ENCODE measurements at places on chromosomes 7 and 10.
A peak's percentile ranks its signal among the peaks of the same experiment; 100 is the strongest.

DNA sequence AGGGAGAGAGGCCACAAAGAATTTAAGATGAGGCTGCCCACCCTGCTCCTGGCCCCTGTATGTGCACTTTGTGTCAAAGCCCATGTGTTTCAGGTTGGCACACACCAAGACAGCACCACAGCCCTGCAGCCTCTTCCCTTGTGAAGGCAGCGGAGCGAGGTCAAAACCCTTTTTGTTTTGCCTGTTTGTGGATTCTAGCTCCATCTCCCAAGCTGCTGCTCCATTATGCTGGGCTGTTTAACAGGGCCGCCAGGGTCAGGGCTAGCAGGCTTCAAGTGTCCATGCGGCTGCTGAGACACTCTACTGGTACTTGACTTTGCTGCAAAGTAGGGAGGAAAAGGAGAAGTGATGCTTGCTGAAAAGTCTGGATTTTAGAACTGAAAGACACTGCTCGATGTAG, 142.3 kb upstream of the EFCAB10 start:
- DNase-seq, result peak; percentile 89

GRCh38 chr7:114924038-114924712, 2.3 kb downstream of the MDFIC start:
- DNase-seq, result no peak

GRCh38 chr10:130018730-130019185, 54.7 kb upstream of the EBF3 start:
- DNase-seq, result no peak

GRCh38 chr10:121324678-121325213, 273.5 kb downstream of the FGFR2 start:
- no peak for DNase-seq

DNA sequence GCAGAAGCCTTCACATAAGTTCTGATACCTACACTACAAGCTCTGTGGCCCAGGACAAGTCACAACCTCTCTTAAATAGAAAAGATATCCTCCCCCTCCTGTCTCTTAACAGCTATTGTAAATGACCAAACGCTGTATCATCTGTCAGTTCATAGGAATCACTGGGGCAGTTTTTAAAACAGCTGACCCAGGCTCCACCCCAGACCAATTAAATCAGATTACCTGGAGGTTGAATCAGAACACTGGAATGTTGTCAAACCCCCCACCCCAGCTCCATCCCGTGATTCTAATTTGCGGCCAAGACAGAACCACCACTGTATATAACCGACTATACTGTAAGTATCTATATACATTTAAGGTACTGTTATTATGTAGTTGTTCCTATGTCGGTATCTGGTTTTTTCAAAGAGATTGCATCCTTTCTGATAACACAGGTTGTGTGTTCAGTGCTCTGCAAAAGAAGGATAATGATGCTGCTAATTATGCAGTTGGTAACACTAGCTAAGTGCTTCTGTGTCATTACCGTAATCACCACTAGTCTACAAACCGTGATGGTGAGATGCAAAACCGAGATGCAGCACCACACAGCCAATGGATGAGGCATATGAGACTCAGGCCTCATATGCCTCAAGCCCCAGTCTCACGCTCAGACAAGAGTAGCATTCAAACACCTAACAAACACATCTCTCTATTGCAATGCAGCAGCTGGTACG, 47.4 kb downstream of the TNS3 start:
- DNase-seq, result no peak

DNA sequence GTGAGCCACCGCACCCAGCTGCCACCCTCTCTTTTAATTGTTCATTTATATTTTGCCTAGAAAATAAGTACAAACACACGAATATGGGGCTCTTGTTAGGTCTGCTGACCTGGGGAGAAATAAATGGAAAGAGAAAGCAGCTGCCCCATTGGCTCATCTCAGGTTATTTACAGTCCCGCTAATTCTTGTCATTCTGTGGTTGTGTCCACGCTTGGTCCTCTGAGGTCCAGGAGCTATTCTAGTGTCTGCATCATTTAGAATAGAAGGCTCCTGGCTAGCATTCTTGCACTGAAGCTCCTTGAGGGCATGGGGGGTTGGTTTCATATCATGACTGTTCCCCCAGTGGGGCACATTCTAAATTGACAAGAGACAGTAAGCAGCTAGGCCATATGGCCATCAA, 128.5 kb downstream of the TACC2 start:
- no peak for DNase-seq

DNA sequence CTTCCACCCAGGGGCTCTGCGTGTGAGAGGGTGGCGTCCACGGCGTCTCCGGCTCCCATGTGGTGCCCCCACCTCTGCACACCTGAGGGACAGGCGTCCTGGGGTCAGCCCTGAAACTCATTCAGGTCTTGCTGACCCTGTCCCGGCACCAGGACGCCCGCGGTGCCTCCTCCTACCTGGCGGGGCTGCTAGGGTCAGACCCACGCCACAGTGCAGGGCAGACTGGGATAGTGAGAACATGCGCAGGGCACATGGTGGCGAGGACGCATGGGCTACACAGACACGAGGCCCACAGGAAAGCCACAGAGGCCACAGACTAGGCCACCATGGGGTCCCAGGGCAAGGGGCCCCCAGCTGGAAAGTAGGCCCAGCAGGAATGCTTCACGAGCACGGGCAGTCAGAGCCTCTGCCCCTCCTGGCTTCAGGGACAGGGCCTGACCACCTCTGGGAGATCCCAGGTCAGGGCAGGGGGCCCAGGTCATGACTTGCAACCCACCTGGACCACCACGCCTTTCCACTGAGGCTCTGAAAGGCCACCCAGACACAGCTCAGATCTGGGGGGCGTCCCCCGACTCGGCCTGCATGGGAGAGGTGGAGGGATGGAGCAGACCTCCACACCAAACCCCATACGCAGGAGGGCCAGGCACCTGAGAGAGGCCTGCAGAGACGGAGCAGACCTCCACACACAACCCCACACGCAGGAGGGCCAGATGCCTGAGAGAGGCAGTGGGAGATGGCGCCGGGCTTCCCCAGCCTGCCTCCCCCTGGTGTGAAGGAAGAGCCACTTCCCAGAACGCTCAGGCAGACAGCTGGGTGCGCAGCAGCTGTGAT, 188.6 kb downstream of the ELFN1 start:
- no peak for DNase-seq

Data from DMS79 treated with DMSO at 0.1 percent for 48 hours (cell line).